ENCODE measurements at places on chromosomes 11 and 22.

DNA sequence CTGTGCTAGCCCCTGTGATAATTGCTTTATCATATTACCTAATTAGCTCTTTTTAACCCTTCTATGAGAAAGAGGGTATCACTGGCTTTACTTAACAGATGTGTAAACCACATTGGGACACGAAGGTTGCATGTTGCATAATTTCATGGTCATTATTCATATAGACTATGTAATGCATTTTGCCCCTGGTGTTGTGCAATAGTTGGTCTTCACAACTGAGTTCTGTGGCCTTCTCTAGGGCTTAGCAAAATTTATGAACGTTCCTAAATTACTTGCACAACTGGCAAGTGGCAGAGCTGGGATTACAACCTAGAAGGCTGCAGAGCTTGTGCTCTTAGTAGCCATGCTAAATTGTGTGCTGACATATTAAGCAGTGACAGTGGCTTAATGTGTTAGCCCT lies 34.6 kb upstream of the PDGFD start:
- DNase-seq, result no peak

GRCh38 chr11:1925373-1926155 lies 6.1 kb downstream of the TNNT3 start:
- DNase-seq, result no peak

DNA sequence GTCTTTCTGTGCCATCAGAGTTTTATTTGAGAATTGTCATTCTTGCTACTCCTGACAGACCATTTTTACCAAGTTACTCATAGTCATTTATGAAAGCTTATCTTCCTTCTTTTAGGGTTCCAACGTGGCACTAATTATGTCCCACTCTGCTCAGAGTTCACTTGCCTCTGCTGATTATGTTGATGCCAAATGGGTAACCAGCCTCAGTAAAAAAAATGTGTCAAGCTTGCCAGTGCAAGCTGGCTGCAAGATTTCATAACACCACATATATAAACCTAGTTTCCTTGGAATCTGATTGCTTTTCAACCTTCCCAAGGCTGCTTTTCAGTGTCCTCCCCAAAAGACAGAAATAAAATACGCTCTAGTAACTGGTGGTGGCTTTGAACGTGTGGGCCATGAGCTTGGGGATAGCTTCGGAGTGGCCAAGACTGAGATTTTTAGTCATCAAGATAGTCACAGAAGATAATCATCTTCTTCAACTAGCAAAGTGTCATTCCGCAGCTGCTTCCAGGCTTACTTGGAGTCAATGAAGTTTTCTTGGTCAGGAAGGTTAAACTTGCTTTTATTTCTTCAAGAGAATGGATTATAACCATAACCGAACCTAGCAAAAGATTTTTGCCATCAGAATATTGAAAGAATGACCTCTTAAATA lies 29.5 kb upstream of the APOA1 start:
- no peak for DNase-seq

GRCh38 chr11:6156628-6157359 lies 13.3 kb downstream of the OR52B2 start:
- DNase-seq, result no peak

DNA sequence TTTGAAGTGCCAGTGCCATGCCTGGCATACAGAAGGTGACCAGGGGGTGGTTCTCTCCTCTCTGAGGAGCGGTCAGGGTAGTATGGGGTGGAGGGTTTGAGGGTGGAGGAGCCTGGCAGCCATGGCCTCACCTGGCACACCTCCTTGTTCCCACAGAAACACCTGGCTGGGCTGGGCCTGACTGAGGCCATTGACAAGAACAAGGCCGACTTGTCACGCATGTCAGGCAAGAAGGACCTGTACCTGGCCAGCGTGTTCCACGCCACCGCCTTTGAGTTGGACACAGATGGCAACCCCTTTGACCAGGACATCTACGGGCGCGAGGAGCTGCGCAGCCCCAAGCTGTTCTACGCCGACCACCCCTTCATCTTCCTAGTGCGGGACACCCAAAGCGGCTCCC lies 9.6 kb downstream of the SERPINH1 start:
- DNase-seq, result no peak

DNA sequence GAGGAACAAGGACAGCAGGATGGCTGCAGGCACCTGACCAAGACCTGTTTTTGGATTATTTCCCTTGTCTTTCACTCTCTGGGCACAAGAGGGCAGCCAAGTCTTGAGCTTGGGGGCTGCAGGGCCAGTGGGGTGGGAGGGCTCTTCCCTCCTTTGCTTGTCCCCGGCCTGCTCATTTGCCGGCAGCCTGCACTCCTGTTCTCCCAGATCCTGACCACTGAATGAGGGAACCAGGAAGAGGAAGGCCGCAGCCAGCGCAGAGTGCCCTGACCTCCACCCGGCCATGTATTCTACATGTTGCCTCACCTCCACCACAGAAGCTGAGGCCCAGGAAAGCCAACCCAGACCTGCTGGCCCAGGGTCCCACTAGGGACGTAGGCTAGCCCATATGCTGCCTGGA lies 15.5 kb upstream of the NNMT start:
- peak; percentile 30 for DNase-seq

- DNase-seq, result no peak
Measured at GRCh38 chr11:47067401-47067800, 109.3 kb downstream of the ARFGAP2 start.

GRCh38 chr11:106228996-106229395 lies 151.5 kb downstream of the AASDHPPT start:
- no peak for DNase-seq
